NCI-H187 (cell line): ENCODE measurements at places on chromosomes 7 and 10.

GRCh38 chr7:2288503-2288902 is 25.7 kb downstream of the SNX8 start:
- DNase-seq = no peak

- no peak for DNase-seq
Observed at GRCh38 chr10:36441557-36441956, 683.8 kb upstream of the ANKRD30A start.

GRCh38 chr7:24229481-24230226 is 54.3 kb upstream of the NPY start:
- no peak for DNase-seq

DNA sequence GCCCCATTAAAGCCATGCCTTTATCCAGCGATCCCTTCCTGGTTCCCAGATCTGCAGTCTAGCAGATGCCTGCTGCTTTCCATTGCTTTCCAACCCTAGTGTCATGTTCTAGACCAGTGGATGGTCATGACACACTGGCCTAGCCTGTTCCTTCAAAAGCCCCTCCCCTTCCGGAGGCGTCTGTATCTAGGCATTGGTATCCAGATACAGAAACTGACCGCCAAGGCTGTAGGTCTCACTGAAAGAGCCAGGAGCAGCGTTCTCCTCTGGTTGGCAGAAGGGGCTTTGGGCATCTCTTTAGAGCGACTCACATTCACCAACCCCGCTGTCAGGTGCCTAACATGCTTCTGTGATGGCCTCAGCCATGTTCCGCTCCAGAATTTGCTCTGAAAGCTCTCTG is 22.6 kb downstream of the JCAD start:
- no peak for DNase-seq

- DNase-seq = no peak
Observed at GRCh38 chr7:155258226-155258560, 39.5 kb upstream of the INSIG1 start.

DNA sequence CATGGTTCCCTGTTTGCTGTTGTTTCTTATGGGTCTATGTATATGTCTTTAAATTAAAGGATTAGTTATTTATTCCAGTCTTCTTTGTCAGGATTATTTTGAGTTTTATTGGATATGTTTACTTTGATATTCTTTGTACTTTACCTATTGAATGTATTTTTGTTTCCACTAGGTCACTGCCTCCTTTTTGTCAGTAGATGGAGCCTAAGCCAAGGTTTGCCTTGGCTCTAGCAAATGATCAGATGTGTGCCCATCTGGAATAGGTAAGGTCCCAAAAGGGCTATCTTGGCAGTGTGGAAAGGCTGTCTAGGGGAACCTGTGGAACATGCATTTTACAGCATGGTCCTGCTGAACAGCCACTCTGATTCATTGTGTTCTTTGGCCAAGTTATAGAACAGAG is 337.3 kb upstream of the GHITM start:
- DNase-seq = no peak
